Spinal cord (tissue), 10 donors: ENCODE measurements at places on chromosomes 2 and 18. TPM values are rescaled to one million over a fixed set of nuclear protein-coding genes. Genes with fewer than 3 reads are reported as not detected.
A peak's percentile ranks its signal among the peaks of the same experiment; 100 is the strongest.

DNA sequence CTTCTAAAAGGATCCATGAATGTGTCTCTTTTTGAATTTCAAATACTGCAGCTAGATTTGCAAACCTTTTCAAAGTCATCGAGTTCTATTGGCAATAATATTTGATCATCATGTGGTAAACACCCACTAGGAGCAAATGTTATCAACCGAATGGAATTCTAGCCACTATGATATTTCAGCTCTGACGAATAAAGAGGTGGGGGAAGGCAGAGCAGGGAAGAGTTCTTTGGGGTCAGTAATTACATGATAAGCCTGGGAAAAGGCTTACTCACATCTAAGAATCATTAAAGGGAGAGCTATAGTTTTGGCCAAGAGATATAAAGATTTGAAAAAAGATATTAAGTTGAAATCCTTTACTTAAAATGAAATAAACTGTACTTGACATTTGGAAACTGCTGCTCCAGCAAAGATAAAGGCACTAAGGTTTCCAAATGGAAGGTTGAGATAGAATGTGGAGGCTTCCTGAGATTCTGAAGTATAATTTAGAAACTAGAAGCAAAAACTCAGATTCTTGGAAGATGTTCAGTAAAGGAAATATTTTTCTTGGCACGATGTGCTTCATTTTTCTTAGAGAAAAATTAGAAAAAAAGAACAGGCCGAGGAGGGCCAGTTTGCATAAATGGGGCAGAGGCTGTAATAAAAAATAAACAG is 104.7 kb upstream of the ARHGAP28 start:
- DNase-seq: no peak

The GAD1 gene
- 17.2 TPM for total RNA-seq

The SNORC gene
- 4.6 TPM for total RNA-seq

DNA sequence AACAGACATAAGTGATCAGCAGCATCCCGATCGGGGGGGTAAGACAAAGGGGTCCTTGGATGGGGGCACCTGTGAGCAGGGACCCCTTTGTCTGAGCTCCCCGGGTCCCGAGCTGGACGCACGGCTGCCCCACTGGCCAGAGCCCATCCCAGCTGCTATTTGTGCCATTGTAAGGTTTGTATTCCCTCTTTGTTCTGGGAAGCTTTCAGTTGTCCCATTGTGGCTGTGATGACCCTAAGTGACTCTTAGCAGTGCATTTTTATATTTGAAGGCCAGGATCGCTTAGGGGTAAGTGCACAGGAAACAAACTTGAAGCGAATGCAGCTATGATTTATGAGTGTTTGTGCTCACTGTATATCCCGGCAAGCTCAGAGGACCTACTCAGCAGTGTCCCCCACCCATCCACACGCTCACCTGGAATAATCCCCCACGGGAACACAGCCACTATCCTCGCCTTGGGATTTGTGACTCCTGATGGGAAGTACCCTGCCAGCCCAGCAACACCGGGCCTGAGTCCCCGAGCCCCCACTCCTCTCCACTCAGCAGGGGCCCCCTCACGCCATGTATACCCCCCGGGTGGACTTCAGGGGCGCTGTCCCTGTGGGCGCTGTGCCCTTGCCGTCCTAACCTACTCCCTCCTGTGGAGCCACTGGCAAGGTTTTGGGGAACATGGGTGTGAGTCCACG is 80.1 kb downstream of the MBP start:
- no peak for DNase-seq

DNA sequence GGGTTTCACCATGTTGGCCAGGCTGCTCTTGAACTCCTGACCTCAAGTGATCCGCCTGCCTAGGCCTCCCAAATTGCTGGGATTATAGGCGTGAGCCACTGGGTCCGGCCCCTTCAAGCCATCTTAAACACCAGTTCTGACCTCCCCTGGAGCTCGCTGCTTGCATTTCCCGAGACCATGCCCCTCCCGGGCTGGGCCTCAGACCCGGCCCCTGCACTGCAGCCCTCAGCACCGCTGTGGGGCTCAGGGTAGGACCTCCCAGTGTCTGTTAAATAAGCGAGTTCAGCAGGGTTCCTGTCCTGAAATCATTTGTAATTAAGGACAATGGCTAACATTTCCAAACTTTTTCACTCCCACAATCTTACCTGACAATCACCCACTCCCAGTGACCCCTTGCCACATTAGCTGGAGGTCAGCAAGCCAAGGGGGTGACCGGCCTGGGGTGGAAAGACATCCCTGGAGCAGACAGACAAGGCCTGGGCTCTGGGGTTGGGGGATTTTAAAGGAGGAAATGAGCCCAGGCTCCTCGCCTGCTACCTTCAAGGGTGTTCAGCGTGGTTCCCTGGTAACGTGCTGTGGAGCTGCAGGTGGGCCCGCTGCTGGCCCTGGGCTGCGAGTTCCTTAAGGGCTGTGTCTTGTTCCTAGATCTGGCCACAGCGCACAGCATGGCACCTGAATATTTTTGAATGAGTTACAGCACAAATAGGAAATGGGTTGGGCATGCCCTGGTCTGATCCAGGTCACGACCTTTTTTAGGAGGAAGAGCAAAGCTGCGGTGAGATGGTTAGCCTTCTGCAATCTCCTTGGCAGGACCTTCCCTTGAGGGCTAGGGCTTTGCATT is 15.1 kb downstream of the CYS1 start:
- DNase-seq: no peak

- no peak for DNase-seq
Measured at GRCh38 chr2:219433666-219434467, 776 bp upstream of the SPEG start.

The ZNF407 gene
- total RNA-seq: 18.1 TPM

- no peak for DNase-seq
Measured at GRCh38 chr18:77133051-77133834, 660 bp upstream of the MBP start.

DNA sequence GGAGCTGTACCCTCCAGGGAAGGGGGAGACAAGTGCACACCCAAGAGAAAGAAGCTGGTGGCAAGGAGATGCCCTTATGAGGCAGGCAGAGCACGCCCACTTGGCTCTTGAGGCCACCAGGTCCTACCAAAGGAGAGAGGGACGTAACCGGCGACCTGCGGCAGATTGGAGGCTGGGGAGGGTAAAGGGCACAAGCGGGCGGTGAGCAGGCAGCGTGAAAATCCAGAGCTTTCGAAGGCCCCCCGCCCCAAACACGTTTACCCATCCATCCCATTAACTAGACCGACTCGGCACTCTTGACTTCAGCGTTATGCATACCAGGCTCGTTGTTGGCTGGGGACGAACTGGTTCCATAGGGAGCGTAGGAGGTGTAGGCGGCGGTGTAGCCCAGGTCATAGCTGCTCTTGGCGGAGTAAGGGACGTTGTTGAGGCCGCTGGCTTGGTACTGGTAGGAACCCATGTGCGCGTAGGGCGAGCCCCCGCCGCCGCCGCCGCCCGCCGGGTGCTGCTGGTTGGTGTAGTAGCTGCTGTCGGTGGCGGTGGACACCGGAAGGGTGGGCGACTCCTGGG is 794 bp downstream of the DLX2 start:
- DNase-seq: peak; percentile 15

DNA sequence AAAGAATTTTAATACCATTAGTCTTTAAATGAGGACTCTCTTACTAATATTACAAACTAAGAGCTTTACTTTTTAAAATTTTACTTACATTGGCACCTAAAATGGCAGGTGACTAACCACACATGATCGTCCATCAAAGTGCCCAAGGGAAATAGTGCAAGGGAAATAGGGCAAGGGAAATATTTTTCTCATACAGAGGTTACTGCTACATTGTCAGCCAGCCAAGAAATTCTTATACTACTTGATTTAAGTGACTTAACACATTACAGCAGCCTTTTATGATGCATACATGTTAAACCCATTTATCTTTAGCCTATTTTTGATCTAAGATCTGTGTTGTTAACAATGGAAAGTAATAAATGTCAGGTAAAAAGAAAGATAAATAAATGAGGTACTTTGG is 587.2 kb upstream of the PKDCC start:
- DNase-seq: no peak

DNA sequence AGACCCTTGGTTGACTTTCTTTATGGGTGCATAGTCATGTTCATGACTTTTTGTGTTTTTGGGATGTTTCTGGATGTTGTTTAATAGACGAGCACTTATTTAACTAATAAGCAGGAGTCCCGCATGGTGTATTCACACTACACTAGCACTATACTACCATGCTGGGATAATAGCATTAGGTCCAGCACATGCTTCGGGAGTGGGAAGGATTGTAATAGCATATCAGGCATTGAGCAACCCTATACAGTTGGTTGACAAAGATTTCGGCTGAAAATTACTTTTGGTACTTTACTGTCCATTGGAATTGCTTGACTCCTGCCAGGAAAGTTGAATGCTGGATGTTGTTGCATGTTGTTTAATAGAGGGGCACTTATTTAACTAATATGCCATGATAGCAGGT is 2.8 kb downstream of the SH3RF3 start:
- no peak for DNase-seq

The ELAC1 gene
- total RNA-seq: 10.8 TPM

DNA sequence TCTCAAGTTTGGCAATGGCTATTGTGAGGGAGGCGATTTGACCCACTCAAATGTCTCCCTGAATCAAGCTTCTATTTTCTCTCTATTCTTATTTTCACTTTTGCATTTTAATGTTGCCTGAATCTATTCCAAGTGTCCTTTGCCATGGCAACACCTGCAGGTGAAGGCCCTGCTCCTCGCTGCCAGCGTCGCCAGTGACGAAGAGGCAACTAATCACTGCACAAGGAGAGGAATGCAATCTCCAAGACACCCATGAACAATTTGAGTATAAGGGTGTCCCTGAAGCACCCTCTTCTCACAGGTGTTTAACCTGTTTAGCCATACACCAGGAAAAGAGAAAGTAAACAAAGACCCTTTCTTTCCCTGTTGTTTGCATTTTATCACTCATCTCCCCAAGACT is 165.6 kb upstream of the VRK2 start:
- DNase-seq: no peak

The OXER1 gene
- total RNA-seq: 1.1 TPM

DNA sequence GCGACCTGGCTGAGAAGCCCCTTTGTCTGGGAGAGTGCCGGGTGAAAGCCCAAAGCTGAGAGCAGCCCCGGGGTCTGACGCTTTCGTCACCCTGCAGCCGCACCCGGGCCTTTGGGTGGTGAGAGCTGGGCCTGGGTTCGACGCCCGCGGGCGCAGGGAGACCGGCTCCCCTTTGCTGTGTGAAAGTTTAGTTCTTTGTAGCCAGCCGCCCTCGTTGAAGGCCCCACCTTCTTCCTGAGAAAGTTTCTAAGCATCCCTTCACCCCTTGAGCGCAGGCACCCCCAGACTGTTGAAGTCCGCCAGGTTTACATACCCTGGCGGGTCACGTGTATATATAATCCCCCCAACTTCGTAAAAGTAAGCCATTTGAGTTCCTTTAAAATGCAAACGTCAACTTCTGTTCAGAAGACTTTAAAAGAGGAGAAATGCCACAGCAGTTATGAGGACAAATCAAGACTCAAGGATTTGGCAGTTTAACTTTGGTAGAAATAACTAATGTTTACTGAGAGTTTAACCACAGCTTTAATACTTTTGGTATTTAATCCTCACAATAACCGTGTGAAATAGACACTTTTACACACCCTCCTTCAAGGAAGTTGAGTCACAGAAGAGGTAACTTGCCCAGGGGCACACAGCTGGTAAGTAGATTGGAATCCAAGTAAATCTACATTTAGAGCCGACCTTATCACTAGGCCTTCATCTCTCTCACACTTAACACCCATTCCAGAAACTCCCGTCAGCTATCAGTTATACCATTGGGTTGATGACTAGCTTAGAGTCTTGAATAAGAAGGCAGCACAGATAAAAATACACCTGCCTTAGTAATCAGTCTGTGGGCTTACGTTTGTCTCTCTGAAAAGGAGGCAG is 1.1 kb upstream of the MBOAT2 start:
- no peak for DNase-seq

The SRD5A2 gene
- 0.59 TPM for total RNA-seq

DNA sequence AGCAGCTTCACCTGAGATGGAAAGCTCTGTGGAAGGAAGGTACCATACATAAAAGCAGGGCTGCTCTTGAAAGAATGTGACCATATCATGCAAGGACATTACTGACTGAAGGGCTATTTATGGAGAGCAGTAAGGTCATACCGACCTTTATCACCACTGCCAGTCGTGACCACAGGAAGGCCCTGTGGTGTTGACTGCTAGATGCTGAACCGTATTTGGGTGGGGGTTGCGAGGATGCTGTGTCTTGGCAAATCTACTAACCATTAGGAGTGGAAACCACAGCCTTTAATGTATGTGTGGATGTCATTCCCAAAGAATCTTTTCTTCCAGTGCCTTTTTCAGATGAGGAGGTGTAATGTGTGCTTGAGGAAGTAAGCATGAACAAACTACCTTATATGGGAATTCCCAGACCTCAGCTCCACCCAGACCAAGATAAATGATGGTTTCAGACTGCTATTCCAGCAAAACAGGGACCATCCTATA is 60.8 kb downstream of the LIMS1 start:
- DNase-seq: no peak

DNA sequence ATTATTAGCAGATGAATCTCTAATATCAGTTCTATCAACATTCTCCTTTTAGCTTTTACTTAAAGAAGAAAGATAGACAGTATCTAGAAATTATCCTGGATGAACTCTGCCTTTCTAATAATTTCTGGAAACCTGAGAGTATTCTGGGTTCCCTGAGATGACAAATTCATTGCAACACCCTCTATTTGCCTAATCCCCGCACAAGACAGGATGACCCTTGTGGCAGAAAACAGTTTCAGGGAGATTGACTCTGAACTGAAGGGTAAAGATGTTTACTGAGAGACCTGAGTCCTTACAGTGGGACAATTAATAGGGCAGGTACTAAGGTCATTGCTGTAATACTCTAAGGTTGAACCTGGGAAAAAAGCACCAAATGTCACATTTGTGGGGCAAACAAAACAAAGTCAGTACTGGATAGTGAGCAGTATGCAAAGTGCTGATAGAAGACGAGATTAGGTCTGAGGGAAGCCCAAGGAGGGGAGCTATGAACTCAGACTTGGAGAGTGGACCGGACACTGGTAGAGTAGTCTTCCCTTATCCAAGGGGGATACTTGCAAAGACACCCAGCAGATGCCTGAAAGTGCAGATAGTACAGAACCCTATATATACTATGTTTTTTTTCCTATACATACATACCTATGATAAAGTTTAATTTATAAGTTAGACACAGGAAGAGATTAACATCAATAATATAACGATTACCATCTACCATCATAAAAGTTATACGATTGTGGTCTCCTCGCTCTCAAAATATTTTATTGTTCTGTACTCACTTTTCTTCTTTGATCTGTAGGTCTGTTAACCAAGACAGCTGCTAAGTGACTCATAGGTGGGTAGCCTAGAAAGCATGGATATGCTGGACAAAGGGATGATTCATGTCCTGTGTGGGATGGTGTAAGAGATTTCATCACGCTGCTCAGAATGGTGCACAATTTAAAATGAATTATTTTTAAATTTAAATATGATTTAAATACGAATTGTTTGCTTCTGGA is 148.3 kb upstream of the KLHL14 start:
- no peak for DNase-seq

DNA sequence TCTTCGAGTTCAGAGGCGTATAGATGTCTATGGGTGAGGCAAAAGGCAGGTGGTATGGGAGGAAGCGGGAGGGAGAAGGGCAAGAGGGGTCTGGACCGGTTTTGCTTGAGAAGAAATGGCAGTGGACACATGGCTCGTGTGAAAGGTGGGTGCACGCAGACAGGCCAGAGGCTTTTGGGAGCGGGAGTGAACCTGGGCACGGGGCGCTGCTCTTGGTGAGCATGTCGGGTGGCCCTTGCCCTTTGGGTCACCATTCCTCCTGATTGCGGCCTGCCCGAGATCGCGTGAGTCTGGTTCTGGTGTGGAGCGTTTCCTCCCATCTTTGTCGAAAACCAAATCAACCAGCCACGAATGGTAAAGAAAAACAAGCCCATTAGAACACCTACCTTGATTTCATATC is 12.6 kb downstream of the LDLRAD4 start:
- no peak for DNase-seq

The POTEC gene
- not detected for total RNA-seq

The RFX8 gene
- 1.1 TPM for total RNA-seq
